ENCODE measurements at places on chromosomes 5 and 9.

DNA sequence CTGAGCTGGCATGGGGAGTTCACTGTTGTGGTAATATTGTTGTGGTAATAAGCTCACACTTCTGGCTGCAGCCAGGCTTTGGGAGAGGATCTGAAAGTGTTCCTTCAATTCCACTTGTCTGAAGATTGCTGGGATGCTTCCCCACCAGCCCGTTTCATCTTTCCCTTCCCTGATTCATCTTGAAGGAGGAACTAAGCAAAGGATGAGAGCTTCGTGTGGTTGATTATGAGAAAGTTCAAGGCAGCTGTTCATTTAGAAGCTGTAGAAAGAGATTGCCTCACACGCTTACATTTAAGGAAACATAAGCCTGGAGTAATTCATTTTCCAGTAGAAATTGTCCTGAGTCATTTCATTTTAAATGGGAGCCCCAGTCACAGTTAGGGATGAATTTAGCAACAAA, 122.4 kb upstream of the GAS1 start:
- DNase-seq: no peak

GRCh38 chr5:171419688-171420430, 412 bp downstream of the FGF18 start:
- DNase-seq: no peak

- DNase-seq: no peak
These were observed 38.5 kb upstream of the ITGA2 start for GRCh38 chr5:52950686-52951085.

- DNase-seq: no peak
These were observed 35.9 kb downstream of the ANKRD31 start for GRCh38 chr5:75200776-75201175.

GRCh38 chr5:165859251-165859650, 2353.8 kb downstream of the MAT2B start:
- DNase-seq: no peak

GRCh38 chr9:31542384-31543055, 841.9 kb upstream of the ACO1 start:
- no peak for DNase-seq

- no peak for DNase-seq
These were observed 84.9 kb upstream of the ASS1 start for GRCh38 chr9:130359819-130360218.

All from stimulated activated CD4-positive, alpha-beta T cell treated with anti-CD3 and anti-CD28 coated beads, TNF-alpha, amount 100 ng/mL, for 1 hour (primary cell).